Frontal cortex (tissue), 4 donors: ENCODE measurements at places on chromosomes 2 and 18.

DNA sequence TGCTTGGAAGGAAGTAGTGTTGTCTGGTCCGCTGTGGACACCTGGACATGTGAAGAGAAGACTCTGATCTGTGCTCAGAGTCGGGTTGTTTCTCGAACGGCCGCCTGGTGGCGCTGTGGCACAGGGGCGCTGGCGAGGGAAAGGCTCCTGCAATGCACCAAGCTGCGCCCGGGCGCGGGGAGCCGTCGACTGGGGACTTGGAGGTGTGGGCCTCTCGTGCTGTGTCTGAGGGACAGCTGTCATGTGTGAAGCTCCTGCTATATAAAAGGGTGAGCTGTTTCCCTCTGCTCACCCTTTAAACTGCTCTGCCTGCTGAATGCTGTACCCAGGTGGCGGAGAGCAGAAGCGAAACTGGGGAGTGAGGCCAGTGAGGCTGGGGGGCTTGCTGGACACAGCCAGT lies 44.0 kb downstream of the GNAL start:
- peak; percentile 73 for DNase-seq

DNA sequence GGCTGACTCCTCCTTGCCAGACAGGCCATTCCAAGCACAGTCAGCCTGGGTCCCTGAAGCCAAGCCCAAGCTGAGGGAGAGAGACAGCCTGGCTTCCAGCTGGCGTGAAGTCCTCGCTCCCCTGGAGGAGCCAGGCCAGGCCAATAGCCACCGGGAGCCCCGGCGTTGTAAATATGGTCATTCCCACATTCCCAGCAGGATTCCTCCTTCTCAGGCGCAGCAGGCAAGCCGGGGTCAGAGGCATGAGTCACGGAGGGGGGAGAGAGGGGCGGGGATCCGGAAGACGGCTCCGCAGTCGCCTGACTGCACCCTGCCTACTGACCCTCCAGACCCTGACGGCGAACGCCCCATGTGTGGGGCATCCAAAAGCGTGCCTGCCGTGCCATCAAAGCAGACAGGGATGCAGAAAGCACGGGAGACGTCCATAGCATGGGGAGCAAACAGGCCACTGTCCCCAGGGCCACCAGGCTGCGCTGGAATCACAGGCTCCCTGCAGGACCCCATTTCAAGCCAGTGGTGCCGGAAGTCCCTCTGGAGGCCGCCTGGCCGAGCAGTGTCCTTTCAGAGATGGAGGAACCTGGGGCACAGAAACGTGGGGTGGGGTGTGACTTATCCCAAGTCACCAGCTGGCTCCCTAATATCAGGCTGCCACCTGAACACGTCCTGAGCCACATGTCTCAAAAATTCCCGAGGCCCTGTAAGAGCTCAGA lies 48.2 kb downstream of the TWIST2 start:
- peak; percentile 35 for DNase-seq

DNA sequence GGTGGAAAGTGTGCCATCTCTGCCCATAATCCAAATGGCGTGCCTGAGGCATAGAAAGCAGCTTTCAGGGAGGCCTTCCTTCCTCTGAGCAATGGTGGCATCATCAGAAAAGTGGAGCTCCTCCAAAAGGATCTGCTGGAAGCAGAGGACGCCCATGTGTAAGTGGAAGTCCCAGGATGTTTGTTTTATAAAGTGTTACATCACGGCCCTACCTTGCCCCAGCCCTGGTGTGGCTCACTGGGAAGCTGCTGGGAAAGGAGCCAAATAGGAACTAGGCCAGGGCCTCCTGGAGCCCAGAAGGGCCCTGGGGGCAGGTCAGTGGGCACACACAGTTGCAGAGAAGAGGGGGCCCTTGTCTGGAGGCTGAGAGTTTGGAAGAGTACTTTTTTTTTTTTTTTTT lies 4.2 kb upstream of the ODC1 start:
- no peak for DNase-seq

GRCh38 chr2:114456566-114456965 lies 14.1 kb downstream of the DPP10 start:
- DNase-seq: no peak

GRCh38 chr2:61710711-61711110 lies 143.1 kb downstream of the FAM161A start:
- DNase-seq: no peak

DNA sequence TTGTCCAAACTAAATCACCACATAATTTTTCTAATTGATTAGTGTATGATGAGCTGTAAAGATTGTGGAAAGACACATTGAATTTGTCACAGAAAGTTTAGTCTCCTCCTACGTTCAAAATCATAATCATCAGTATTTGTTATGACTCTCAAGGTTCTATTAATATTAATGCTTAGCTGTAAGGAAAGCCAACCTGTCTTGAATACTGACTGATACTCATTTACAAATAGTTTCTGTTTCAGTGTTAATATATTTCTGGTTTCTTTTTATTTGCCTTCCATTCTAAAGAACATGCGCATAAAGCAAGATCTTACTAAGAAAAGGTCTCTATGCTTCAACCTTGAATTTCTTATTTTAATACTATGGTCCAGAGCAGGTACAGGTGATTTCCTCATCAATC lies 55.1 kb downstream of the CPS1 start:
- DNase-seq: no peak

GRCh38 chr2:142130111-142131009 lies 456 bp downstream of the LRP1B start:
- DNase-seq: peak; percentile 18

- DNase-seq: no peak
Measured at GRCh38 chr2:11499081-11499743, 33.3 kb upstream of the E2F6 start.

DNA sequence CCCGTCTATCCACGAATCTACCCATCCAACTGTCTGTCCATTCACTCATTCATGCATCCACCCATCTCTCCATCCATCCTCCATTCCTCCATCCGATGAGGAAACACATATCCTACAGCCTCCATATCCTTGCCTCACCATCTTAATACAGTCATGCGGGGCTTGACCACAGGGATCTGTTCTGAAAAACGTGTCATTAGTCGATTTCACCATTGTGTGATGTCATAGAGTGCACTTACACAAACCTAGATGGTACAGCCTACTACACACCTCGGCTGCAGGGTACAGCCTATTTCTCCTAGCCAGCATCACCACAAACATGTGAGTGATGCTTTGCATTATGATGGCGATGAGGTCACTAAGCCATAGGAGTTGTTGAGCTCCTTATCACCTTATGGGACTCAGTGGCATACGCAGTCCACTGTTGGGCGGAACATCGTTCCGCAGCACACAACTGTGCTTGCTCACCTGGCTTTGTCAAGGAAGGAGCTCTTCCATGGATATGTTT lies 1.9 kb upstream of the NT5DC4 start:
- no peak for DNase-seq

DNA sequence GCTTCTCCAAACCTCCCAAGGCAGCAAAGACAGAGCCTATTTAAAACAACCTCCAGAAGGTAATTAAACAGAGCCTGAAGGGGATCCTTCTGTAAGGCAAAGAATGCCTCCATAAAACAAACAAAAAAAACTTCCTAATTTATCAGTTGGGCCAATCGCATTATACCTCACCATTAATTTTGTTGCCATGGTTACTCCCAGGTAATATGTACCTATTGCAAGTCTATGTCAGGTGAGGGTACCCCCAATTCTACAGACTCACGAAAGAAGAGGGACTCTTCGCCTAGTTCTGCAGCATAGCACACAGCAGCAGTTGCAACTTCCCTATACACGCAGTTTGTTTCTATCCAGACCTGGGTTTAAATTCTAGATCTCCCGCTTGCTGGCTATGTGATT lies 38.8 kb downstream of the SFXN5 start:
- no peak for DNase-seq

DNA sequence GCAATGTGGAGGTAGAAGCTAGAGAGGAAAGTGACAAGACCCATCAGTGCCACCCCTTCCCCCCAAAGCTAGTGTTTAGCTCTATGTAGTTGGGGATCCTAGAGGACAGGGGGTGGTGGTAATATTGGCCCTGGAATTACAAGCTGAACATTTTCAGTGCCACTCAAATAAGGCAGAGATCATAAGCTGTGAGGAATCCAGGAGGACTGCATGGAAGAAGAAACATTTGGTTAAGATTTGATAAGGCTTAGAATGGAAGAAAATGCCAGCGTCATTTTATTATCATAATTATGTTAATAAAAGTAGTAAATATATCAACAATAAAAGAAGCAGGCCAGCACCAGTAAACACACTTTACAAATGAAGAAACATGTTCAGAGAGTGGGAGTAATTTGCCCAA lies 33.7 kb downstream of the KCNK3 start:
- DNase-seq: no peak

DNA sequence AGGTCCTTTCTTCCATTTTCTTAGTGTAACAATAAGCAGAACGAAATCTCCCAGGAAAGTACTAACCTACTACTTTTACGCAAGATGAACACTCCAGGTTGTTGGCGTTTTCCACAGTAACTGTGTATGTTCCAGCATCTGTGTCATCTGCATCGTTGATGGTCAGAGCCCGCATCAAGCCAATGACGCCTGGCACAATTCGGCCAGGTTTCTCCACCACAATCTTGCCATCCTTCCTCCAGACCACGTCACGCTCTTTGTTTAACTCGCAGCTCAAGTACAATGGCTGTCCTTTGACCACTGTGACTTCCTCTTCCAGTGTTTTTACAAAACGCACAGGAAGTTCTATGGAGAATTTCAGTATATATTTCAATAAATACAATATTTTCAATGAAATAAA lies 155.6 kb downstream of the PLEKHA3 start:
- no peak for DNase-seq

DNA sequence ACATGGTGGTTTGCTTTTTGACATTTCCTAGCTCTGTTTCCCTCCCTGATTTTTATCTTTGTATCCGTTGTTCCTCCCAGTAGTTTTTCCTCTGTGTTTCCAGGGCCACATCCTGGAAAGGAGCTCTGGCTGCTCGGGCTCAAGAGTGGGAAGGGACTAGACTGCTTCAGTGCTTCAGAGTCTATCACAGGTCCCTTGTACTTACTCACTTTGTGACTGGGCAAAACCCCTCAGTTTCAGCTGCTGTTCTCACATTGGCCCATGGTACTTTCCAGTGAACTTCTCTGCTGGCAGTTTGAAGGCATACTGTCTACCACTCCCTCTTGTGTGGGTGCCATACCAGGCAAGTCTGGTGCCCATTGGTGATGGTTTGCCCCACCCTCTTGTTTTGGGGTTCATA lies 7.5 kb upstream of the STAMBP start:
- no peak for DNase-seq

DNA sequence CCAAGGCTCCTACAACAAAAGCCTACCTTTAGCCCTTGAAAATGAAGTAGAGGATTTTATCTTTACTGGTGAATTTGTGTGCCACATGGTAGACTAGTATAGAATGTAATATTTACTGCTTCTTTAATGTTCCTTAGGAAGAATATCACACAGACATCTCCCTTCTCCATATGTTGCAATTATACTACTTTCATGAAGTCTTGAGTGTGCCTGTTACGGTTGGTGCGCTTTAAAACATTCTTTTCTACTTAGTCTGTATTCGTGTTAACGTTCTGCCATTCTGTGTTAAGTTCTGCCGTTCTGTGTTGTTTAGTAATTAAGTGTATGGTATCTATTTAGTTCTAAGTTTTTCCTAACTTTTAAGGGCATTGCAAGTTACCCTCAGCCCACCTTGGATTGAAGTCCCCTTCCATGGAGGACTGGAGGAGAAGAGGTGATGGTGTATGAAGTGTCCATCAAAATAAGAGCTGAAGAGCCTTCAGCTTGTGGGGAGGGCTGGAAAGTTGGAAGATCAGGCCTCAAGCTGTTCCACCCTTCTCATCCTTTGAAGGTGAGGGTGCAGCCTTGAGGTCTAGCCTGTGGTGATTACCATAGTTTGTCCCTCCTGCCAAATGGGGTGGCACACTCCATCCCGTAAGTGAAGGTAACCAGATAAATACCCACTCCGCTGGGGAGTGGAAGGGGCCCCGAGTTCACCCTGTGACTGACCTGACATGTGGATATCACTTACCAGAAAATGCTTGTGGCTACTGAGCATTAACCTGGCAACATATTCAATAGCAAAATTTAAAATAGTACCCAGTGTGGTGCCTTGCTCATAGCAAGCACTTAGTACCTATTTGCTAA lies 131.3 kb downstream of the SPTBN1 start:
- DNase-seq: no peak

GRCh38 chr2:236919209-236919608 lies 166.5 kb upstream of the COPS8 start:
- DNase-seq: no peak

GRCh38 chr2:49837561-49838293 lies 683.4 kb upstream of the FSHR start:
- no peak for DNase-seq

DNA sequence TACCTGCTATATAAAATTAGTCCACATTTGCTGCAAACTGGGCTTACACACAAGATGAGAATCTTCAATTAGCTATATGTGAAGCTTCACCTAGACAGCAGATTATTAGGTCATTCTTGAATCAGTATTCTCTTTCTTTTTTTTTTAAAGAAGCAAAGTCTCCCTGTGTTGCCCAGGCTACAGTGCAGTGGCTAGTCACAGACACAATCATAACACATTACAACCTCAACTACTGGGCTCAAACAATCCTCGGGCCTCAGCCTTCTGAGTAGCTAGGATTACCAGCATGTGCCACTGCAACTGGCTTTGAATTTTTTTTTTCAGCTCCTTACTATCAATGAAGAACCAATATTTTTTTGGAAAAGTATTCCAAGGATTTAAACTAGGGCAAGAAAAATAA lies 30.5 kb downstream of the OLA1 start:
- no peak for DNase-seq

DNA sequence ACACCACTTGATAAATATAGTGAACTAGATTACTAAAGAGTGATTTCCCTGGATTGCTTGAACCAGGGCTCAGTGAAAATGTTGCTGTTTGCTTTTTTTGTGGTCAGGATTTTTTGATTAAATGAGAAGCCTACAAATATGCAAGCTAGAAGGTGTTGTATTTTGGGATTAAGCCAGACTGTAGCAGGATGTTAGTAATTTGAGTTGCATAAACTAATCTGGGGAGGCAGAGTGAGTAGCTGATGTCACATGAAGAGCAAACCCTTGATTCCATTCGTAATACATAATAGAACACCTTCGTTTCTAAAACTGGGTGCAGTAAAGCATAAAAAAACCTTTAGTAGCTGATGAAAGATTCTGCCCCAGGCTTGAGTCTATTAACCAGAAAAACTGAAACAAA lies 32.0 kb downstream of the NEDD4L start:
- no peak for DNase-seq

DNA sequence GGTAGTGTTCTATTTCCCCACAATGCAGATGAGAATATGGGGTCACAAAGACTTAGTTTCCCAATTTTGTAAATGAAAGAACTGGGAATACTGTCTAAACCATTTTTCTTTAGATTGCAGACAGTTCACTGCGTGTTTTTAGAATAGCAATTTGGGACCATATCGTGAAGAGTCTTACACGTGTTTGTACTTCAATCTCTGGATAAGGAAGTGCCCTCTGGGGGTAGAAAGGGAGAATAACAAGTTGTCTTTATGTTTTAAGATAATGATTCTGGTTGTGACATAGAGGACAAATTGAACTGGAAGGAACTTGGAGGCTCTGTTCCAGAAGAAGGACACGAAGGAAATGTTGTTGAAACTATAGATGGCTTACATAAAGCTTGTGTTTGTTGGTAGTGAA lies 457.7 kb downstream of the CBLN2 start:
- no peak for DNase-seq
